Globus pallidus (tissue), 1 donor: ENCODE measurements at places on chromosomes 11 and 22.
A peak's percentile ranks its signal among the peaks of the same experiment; 100 is the strongest.

DNA sequence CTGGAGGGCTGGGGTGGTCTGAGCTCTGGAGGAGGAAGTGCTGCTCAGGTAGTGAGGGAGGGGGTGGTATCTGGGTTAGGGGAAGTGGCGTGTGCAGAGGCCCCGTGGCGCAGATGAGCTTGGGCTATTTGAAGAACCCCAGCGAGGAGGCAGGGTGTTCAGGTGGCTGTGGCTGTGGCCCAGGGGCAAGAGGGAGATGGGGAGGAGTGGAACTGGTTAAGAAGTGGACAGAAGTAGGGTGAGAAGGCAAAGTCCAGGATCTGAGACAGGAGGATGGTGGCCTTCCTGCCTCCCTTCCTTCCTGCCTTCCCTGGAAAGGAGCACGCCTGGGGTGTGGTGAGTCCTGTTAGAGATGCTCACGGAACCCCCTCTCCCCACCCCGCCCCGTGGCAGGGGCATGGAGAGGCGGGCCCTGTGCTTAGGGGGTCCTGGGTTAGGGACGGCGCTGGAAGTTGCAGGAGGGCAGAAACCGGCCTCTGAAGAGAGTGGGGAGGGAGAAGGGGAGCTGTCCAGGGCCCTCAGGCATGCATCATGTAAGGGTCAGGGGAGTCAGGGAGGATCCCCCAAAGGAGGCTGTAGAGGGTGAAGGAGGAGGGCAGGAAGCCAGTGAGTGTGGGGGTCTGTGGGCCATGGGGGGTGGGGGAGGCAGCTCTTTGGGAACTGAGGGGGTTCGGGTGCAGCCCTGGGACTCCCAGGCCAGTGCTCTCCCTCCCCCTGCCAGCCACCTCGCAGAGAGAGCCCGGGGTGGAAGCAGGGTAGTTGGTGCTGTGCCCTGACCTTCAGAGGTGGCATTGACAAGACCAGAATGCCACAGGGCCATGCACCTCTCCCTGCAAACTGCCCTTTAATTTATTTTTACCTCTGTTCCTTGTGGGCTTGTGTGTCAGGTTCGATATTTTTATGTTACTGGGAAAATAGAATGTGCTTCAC is 63.7 kb upstream of the PARVG start:
- DNase-seq: no peak

GRCh38 chr11:37390576-37391083 is 792.6 kb upstream of the RAG2 start:
- no peak for DNase-seq

DNA sequence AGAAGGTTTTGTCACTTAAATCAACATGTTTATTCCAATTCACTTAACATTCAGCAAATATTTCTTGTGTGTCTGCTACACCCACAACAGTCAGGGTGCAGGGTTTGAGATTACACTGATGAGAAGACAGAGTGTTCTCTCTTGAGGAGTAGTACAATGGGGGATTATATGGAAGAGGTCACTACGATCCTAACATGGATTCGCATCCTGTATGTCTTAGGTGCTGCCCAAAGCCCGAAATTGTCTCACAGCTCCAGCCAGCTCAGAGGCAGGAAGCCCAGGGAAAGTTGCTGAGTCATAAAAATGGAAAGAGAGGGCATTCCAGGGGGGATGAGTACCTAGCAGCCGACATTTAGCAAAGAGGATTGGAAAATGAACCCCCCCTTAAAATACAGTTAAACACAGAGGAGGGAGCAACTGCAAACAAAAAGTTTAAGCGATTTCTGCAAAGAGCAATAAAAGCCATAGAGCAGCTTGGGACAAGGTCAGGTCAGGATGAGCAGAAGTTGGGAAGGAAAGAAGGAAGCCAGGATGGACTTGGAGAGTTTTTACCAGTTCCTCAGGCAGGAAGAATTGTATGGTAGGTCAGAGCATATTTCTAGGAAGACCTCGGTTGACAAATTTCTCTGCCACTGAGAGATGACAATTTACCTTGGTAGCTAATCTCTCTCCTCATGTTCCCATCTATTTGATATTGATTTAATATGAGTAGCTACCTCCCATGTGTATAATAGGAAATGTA is 49.5 kb downstream of the IGLL5 start:
- DNase-seq: no peak

- DNase-seq: no peak
These were observed 8.6 kb downstream of the LRRC32 start for GRCh38 chr11:76661834-76662434.

- peak; percentile 65 for DNase-seq
These were observed 15.6 kb upstream of the INCENP start for GRCh38 chr11:62108017-62108750.

GRCh38 chr22:23315341-23315917 is 135.1 kb downstream of the BCR start:
- peak; percentile 47 for DNase-seq

- no peak for DNase-seq
These were observed 79.7 kb upstream of the WNT7B start for GRCh38 chr22:46056546-46057245.
